Choroid plexus epithelial cell (primary cell): ENCODE measurements at places on chromosomes 6 and 20.

DNA sequence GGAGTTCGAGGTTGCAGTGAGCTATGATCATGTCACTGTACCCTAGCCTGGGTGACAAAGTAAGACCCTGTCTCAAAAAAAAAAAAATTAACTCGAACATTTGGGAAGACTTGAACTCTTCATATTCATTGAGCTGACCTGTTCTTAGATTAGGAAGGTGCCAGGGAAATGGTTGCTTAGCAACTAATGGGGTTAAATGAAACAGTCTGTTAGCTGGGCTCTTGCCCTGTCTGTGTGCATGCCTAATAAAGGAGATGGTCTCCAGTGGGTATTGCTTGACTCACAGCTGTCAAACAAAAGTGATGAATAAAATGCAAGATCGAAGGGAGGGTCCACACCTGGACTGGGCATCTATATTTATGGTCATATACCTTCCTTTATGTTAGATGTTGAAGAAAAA is 101.8 kb downstream of the KLHL32 start:
- no peak for DNase-seq

DNA sequence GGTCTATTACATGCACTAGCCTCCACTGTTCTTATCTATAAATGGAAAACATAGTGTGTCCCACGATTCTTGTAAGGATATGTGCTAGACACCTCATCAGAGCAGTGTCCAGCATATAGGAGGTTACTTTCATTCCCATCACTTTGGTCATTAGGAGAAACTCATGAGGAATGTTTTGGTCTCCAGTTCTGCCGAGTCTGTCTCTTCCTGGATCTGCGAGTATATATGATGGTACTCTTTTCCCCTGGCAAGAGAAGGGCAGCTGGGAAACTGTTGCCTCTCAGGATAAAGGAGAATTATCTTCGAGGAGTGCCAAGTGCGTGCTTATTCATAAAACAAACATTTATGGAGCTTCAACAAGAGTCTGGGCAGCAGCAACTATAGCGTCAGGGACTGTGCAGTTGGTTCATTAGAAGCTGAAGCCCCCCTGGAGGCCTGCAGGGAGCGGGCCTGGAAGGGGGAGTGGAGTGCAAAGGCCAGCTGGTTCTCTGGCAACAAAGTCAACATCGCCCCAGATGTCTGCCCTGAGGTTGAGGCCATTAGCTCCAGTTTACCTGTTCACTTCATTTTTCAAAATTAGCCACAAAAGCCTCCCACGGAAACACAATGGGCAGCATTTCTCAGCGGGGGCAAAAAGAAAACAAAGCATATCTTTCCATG is 811.9 kb downstream of the MAFB start:
- no peak for DNase-seq

DNA sequence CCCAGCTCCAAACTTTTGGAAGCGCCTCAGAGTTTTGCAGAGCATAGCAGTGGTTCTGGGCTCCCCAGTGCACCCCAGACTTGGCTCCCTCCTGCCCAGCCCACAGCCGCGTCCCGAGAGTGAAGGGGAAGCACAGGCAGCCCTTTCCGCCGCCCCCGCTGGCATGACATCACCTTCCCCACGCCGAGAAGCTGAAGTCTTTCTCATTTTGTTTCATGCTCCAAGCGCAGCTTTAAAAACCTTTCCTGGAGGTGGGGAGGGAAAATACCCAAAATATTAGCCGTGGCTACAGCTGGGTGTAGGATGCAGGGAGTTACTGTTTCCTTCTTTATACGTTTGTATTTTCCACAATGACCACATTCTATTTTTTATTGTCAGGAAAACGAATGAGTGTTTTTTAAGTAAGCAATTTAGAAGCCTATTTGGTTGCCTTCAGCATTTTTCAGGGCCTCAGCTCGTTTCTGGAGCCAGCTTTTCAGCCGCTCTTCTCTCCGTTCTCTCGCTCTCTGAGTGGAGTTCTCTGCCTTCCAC is 72.9 kb downstream of the SNX5 start:
- peak; percentile 58 for DNase-seq

GRCh38 chr6:108618623-108619152 is 58.0 kb downstream of the FOXO3 start:
- DNase-seq = no peak

DNA sequence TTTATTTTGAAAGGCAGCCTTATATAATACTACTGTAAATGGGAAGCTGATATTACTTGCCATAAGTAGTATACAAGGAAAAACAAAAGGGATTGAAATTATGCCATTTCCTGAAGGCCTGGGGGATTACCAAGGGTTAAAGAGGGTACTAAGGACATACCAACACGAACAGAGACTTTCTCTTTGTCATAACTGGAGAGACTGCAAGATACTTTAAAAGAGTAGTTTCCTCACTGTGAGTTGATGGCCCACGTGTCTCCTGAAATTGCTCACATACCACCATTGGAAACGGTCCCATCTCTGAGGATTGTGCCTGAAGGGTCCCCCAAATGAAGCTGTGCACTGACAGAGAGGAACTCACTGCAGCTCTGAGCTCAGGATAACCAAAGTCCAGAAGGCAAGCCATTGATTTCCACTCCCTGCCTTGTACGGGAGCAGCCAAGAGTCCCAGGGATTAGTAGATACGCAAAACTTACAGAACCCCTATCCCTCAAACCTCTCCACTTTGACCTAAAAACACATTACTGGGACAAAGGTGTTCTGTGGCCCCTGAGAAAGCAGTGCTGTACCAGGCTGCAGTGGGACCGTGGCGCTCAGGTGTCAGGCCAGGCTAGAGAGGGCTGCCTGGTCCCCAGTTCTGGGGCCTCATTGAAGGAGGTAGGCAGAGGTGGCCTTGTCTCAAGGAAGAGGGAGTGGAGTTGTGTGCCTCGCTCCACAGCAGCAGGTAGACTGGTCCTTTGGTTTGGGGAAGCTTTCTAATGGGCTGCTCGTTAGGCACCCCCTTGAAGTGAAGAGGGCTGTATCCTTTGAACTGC is 15.2 kb downstream of the PSMG4 start:
- no peak for DNase-seq

GRCh38 chr6:55047451-55048044 is 126.8 kb upstream of the HCRTR2 start:
- DNase-seq = no peak

GRCh38 chr20:44302026-44302669 is 8.9 kb downstream of the FITM2 start:
- no peak for DNase-seq

- DNase-seq = peak; percentile 63
Observed at GRCh38 chr6:49336514-49337131, 126.4 kb downstream of the MMUT start.

GRCh38 chr20:24836661-24837299 is 112.3 kb upstream of the CST7 start:
- DNase-seq = no peak

DNA sequence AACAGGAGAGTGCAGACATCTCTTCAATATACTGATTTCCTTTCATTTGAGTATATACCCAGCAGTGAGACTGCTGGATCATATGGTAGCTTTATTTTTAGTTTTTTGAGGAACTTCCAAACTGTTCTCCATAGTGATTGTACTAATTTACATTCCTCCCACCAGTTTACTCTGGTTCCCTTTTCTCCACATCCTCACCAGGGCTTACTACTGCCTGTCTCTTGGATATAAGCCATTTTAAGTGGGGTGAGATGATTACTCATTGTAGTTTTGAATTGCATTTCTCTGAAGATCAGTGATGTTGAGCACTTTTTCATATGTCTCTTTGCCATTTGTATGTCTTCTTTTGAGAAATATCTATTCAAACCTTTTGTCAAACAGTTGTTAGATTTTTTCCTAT is 64.9 kb upstream of the HMGCLL1 start:
- DNase-seq = peak; percentile 65

- no peak for DNase-seq
Observed at GRCh38 chr6:41712651-41713103, 22.7 kb downstream of the TFEB start.

- DNase-seq = no peak
Observed at GRCh38 chr6:48869595-48869994, 593.5 kb downstream of the MMUT start.

DNA sequence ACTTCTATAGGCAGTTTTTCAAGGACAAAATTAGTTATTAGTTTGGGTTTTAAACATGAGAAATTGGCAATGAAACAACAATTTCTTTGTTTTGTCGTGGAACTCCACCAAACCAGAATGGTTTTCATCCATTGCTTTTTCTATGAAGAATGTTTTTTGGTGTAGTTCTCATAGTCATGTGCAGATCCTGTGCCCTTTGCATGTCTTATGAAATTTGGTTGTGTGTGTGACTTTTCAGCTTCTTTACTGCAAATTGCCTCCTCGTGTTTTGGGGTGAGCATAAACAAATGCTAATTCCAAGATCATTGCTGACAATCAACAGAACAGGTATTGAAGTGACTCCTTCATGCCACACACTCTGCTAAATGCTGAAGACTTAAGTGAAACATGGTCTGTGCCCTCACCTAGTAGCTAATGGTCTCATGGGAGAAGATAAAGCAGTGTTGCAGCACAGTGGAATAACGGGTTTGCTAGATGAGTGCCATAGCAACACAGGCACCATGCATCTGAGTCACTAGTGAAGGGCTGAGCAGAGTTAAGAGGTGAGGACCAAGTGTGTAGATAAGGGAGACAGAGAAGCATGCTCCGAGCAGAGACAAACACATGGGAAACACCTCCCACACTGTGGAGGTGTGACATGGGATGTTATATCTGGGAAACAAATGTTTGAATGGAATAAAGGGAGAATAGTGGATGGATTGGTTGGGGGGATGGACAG is 120.0 kb downstream of the SLC16A10 start:
- peak; percentile 43 for DNase-seq

- no peak for DNase-seq
Observed at GRCh38 chr6:83758533-83758932, 49.6 kb upstream of the SNAP91 start.

DNA sequence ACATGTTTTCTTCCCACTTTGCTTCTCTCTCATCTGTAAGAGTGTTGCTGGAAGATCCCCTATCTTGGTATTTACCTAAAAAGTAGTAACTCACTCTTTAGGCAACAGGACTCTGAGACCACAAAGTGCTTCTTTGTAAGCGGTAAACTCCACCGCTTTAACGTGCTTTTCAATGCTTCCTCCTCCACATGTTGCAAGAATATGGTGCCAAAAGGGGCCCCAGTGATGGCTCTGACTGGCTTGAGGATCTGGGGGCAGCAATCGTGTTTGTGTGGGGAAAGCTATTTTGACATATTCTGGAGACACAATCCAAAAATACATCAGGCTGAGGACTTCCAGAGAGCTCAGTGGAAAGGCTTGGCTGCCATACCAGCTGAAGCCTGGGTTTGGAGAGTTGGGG is 12.4 kb upstream of the CPNE5 start:
- DNase-seq = no peak

DNA sequence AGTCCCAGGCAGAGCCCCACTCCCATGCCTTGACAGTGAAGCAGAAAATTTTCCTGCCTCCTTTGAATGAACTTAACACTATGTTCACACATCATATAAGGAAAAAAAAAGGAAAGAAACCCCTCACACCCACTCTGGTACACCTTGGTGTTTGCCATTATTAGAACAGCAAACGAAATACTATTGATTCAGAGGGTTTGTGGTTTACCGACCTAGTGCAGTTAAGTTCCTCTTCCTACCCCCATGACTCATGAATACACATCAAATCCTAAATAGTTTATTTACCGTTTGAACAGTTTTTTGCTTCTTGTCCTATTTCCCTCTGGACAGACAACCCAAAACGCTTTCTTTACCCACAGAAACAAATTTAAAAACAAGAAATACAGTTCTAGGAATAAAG is 237.7 kb downstream of the FOXA2 start:
- no peak for DNase-seq

GRCh38 chr6:75430631-75431325 is 62.8 kb downstream of the FILIP1 start:
- peak; percentile 75 for DNase-seq

- no peak for DNase-seq
Observed at GRCh38 chr6:25815194-25815593, 16.7 kb downstream of the SLC17A1 start.

DNA sequence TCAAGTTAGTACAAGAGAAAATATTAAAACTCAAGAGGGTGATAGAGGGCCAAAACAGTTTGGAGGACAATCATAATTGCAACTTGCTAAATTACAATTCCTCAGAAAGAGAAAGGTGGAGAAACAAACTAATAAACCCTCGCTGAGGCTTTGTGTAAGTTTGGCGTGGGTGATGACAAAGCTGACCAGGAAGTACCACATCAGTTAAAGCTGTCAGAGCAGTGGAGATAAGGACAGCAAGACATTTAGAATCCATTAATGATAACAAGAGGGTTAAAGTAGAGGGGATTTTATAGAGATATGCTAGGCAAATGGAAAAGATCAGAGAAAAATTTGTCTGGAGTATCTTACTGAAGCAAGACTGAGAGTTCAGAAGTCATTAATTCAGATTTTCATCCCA is 334.4 kb downstream of the TFAP2B start:
- no peak for DNase-seq

DNA sequence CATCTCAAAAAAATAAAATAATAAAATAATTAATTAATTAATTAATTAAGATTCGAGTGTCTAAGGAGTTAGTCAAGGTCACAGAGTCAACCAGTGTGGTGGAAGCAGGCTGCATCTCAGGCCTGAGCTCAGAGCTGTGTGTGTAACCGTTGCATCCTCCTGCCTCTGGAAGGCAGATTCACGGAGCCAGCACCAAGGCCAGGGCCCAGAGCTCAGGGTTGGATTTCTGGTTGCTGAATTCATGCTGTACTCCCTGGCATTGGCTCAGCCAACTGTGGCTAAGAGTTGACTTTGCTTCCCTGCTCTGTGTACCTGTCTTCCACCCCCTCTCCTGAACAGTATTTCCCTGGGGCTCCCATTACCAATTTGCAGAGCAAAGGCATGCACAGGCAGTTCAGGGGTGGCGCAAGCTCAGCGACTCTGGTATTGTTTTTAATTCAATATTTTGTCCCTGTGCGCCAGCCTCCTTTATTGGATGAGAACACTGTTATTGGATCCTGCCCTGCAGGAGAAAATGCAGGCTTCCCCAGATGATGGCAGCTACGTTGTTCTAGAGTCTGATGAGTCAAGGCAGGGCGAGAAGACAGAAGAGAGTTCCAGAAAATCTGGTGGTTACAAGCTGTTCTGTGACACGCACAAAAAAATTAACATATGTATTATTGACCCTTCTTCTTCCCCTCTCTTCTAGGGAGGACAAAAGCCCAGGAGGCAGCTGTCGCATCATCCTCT is 12.3 kb upstream of the CTNNBL1 start:
- peak; percentile 20 for DNase-seq

DNA sequence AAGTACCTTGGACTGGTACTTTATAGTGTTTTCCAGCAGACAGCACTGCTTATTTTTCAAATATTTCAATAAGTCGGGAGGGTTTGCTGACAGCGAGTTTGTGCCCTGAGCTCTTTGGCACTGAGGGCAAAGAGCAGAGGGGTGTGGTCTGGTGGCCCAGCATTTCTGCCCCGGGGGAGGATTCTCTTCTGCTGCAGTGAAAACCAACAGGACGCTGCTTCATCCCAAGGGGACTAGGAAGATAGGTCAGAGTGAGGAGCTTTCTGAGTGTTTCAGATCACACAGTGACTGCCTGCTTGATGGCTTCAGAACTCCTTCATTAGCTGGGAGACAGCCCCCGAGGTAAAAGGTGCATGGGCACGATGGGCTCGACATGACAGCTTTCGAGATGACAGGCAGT is 8.6 kb downstream of the ULBP2 start:
- DNase-seq = no peak
